CD4-positive, alpha-beta T cell (primary cell): ENCODE measurements at places on chromosomes 3 and 15. TPM values are rescaled to one million over a fixed set of nuclear protein-coding genes. Genes with fewer than 3 reads are reported as not detected.

Gene CHRM5
- not detected for total RNA-seq

Gene C3orf70
- not detected for total RNA-seq

Gene RPUSD3
- total RNA-seq: 7.9 TPM

Gene ITGA11
- total RNA-seq: 0.08 TPM

Gene HDC
- total RNA-seq: 0.08 TPM

GRCh38 chr3:98623572-98624280 is 30.3 kb upstream of the CPOX start:
- H3K27me3 ChIP-seq: no peaks in the 10 kb centered on the region
- DNase-seq: no peak
- H3K4me3 ChIP-seq: no peak overlapping the region
- H3K36me3 ChIP-seq: no peaks in the 10 kb centered on the region
- H3K4me1 ChIP-seq: no peaks in the 10 kb centered on the region

DNA sequence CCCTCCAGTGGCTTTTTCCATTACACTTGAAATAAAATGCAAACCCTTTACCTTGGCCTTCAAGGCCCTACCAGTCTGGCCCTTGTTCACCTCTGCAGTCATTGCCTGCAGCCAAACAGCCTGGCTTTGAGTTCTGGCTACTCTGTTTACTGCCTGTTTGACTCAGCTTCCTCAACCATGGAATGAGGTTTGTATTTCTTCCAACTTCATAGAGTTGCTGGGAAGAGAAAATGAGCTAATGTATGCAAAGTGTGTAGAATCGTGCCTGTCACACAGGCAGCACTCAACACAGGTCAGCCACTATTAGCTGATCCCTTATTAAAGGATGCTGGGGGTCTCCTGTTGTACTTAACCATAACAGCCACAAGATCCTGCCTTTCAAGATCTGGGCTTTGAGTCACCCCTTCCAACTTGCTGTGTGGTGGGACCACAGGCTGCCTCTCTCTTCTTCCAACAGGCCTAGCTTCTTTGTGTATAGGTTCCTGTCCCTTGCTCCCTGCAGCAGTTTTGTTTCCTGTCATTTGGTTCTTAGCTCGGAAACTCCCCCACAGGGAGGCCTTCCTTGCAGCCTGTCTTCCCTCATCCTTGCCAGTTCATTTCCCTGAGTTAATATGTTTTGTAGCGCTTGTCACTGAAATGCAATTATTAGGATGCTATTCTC is 6.4 kb downstream of the MED12L start:
- H3K36me3 ChIP-seq: no peaks in the 10 kb centered on the region
- no peak overlapping the region for H3K27ac ChIP-seq
- peaks cover 16% of the 10 kb centered on the region for H3K27me3 ChIP-seq
- peaks cover 3% of the 10 kb centered on the region for H3K4me1 ChIP-seq
- no peak overlapping the region for H3K4me3 ChIP-seq

GRCh38 chr3:191255156-191255555 is 56.1 kb downstream of the OSTN start:
- no peaks in the 10 kb centered on the region for H3K36me3 ChIP-seq
- H3K4me1 ChIP-seq: no peaks in the 10 kb centered on the region
- H3K27ac ChIP-seq: no peak overlapping the region
- H3K27me3 ChIP-seq: no peaks in the 10 kb centered on the region
